Cardiac fibroblast (primary cell): ENCODE measurements at places on chromosomes 1 and 21.

GRCh38 chr1:30273021-30273325, 450.4 kb downstream of the MATN1 start:
- no peak for DNase-seq

DNA sequence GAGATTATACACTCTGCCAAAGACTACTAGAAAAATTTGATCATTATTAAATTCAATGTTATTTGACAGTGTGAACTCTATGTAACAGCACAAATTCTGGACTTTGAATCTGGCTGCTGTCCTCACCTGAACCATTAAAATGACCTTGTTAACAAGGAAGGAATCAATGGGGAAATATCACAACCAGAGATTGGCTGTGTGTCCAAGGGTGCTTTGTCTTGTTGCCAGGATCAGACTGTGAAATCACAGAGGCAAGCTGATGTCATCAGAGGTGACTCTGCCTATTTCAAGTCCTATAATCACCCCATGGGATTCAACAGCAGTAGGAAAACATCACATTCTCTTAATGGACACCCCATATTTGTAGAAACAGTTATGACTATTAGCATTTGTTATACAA, 46.8 kb downstream of the ADAMTS5 start:
- DNase-seq: no peak

- no peak for DNase-seq
Observed at GRCh38 chr1:197787623-197788536, 12.6 kb upstream of the DENND1B start.

DNA sequence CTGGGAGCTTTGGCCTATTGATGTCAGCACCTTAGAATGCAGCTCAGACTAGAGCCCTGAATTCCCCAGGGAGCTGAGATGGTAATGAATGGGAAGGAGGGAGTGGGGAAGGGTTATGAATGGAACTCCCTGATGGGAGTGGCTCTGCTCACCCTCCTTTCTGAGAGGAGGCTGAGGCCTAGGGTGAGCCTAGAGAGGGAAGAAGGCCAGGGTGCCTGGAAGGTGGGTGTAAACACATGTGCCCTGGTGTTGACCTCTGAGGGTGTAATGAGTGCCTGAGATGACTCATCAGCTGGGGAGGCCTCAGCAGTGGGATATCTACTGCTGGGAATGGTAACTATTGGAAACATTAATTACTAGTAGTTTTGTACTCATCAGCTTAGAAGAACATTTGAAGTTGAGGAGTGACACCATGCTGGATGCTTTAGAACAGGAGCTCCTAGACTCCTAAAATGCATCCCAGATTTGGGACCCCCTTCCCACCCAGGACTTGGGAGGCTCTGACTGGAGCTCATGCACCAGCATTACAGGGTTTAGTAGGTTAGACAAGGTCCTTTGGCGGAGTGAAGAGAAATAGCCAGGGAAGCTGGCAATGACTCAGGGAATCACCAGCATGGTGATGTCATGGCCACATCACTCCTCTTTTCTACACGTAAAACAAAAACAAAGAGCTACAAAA, 16.0 kb upstream of the PIGV start:
- DNase-seq: peak; percentile 99

GRCh38 chr1:115445090-115445489, 107.0 kb upstream of the NGF start:
- DNase-seq: no peak

- no peak for DNase-seq
Observed at GRCh38 chr1:154433161-154433764, 28.1 kb downstream of the IL6R start.

- DNase-seq: no peak
Observed at GRCh38 chr1:230030122-230030821, 36.8 kb upstream of the GALNT2 start.

DNA sequence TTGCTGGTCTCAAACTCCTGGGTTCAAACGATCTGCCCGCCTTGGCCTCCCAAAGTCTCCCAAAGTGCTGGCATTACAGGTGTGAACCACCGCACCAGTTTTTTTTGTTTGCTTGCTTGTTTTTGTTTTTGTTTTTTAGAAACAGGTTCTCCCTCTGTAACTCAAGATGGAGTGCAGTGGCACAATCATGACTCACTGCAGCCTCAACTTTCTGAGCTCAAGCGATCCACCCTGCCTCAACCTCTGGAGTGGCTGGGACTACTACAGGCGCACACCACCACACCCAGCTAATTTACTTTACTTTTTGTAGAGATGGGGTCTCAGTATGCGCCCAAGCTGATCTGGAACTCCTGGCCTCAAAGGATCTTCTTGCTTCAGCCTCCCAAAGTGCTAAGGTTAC, 47.3 kb upstream of the USP1 start:
- DNase-seq: no peak

DNA sequence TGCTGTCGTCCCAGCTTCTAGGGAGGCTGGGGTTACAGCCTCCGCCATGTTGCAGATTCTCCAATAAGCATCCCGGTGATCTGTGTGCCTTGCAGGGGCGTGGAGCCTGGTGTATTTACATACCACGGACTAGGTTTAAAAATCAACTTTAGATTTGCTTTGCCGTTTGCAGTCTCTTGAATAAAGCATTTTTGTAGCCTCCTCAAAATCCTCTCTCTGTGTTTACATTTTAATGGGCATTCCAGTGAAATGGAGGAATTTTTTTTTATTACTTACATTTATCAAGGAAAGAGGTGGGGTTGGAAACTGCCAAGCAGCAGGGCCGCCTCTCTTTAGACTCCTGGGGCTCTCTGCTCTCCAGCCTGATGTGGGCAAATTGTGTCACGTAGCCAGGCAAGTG, 437.5 kb upstream of the VAMP3 start:
- no peak for DNase-seq

GRCh38 chr1:2411801-2412394, 466 bp downstream of the PEX10 start:
- DNase-seq: no peak

DNA sequence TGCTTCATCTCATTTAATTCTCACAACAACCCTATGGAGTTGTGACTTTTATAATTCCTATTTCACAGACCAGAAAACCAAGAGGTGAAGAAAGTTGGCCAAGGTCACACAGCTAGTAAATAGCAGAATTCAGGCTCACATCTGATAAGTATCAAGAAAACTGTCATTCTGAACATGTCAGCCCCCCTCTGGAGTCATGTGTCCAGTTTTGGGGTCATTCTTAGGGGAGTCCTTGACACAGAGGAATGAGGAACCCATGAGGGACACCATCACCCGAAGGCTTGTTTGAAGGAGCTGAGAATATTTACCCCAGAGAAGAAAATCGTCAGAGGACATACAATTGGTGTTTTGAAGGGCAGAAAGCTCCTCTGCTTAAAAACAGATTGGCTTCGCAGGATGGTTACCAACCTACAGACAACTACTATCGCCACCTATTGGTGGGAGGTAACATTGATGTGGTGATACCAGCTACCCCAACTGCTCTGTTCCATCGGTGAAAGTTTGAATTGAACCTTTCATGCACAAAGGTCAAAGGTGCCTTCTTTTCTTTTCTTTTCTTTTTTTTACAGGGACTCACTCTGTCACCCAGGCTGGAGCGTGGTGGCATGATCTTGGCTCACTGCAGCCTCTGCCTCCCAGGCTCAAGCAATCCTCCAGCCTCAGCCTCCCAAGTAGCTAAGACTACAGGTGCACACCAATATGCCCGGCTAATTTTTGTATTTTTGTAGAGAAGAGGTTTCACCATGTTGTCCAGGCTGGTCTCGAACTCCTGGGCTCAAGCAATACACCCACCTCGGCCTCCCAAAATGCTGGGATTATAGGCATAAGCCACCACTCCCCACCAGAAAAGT, 31.3 kb downstream of the NCMAP start:
- peak; percentile 64 for DNase-seq

- DNase-seq: no peak
Observed at GRCh38 chr1:230204842-230205241, 137.8 kb downstream of the GALNT2 start.

DNA sequence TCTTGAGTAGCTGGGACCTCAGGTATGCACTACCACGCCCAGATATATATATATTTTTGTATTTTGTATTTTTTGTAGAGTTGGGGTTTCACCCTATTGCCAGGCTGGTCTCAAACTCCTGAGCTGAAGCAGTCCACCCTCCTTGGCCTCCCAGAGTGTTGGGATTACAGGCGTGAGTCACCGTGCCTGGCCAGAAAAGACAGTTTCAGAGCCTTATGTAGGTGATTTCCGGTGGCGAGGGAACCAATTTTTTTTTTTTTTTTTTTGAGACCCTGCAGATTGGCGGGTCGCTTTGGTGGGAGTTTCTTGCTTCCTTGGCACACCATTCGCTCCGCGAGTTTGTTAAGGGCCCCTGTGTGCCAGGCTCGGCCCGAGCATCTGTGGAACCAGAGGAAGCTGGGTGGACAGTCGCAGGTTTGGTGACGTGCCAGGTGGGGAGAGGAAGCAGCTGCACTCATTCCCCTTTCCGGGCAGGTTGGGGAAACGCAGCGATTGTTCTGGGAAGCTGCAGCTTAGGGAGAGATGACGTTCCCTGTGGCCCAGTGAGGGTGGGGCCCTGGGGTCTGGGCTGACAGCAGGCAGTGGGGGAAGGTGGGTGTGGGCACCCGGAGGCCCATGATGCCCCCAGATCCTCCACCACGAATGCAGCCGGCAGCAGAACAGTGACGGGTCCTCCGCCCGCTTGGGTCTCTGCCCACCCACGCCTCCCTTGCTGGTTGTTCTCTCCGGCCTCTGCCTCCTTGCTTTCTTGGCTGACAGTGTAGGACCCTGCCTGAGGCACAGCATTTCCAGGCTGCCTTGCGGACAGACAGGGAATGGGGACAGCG, 25.1 kb downstream of the SPSB1 start:
- peak; percentile 71 for DNase-seq

GRCh38 chr21:38506661-38507281, 8.5 kb upstream of the ERG start:
- no peak for DNase-seq

- DNase-seq: no peak
Observed at GRCh38 chr1:12499539-12500240, 118.3 kb downstream of the DHRS3 start.

DNA sequence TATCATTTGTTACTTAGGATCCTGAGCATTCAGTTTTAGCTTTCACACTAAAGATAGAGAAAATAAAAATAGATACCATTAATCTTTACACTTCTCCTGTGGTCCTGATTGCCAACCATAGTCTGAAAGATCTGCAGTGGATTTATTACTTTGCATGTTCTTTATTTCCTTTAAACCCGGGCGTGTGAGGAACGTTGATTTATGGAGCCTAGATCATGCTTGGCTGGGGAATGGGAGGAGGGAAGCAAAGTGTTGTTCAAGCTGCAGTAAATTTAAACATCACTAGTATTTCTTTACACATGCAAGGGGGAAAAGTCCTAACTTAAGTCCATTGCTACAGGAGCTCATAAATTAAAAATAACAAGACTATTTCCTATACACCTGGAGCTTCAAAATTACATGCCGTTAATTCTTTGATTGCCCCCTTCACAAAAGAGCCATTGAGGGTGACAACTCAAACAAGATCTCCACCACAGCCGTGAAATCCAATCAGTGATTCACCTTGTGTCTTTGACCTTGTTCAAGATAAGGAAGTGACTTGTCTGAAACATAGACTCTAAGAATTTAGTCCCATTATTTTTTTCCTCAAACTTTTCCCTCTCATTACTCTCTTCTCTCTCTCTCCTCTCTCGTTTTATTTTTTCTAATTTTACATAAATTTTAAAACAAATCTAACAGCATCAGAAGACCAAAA, 282.7 kb downstream of the KIF26B start:
- no peak for DNase-seq

GRCh38 chr1:56025942-56026341, 553.4 kb downstream of the PLPP3 start:
- peak; percentile 29 for DNase-seq

DNA sequence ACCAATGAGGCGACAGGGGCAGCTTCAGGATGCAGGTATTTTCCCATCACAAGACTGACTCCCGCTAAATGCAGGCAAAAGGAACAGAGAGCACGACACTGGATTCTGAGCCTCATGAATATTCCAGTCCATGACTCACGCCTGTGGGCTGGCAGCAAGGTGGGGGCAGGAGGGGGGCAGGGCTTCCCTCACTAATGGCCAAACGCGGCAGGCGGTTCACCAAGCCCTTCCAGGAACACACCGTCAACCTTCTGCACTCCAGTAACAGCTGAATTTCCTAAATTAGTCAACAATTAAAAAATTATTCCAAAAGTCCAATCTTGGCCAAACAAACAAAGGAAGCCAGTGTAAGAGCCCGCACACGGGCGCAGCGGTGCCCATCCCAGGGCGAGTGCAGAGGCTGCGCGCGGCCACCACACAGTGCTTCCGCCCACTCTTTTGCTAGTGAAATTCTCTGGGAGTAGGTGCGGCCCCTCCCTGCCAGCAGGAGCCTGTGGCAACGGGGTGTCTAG, 12.5 kb upstream of the GPR153 start:
- DNase-seq: peak; percentile 37

GRCh38 chr1:212311836-212312497, 26.8 kb downstream of the PPP2R5A start:
- DNase-seq: no peak
